GM04504 (cell line): ENCODE measurements at places on chromosomes 7 and 10.

GRCh38 chr10:79379512-79380124 lies 32.3 kb downstream of the PPIF start:
- no peak for DNase-seq

DNA sequence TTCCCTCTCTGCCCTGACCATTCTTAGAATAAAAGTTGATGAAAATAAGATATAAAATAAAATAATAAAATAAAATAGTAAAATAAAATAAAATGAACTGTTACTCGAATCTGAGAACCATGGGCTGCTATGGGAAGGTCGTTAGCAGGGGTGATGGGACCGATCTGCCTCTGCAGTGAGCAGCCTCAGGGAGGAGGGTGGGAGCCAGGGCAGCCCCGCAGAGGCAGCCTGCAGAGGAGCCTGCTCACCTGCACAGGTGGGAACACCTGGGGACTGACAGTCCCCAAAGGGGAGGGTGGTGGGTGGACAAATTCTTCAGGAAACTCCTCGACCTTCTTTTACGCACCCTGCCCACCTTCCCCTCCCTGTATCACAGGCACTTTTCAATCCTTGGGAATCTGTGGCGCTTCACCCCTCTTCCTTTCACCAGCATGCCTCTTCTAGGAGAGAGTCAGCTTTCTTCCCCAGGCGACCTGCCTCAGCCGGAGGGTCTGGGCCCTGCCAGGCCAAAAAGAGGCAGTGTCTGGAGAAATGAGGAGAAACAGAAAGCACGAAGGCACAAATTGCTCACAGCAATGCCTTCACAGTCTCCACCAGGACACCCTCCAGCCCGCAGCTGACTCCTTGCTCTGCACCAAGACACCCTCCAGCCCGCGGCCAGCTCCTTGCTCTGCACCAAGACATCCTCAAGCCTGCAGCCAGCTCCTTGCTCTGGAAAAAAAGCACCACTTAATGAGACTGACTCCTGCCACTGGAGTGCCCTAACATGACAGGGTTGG lies 368.4 kb upstream of the SHH start:
- DNase-seq = no peak

GRCh38 chr7:92698237-92698841 lies 108.1 kb upstream of the FAM133B start:
- peak; percentile 74 for DNase-seq

DNA sequence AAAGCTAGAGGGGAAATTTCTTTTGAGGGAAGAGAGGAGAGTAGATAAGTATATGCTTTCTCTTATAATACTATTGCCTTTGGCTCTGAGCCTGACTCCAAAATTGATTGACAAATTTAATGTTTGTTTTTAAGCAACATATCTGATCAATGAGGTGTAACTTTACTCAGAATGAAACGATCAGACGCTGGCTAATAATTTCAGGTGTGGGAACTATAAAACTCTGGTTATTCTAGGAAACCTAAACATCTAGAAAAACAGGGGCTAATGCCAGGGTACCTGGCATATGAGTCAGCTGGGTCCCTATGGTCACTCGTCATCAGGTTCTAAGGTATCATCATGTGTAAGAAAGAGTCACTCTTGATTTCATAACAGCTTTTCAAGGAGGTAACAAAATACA lies 139.7 kb downstream of the ATE1 start:
- no peak for DNase-seq

- no peak for DNase-seq
These were observed 35.4 kb downstream of the PRR15 start for GRCh38 chr7:29599026-29599425.

- DNase-seq = peak; percentile 76
These were observed 29.6 kb downstream of the STAM start for GRCh38 chr10:17673471-17674061.

- no peak for DNase-seq
These were observed 211.9 kb downstream of the CXCL12 start for GRCh38 chr10:44172883-44173607.

- peak; percentile 61 for DNase-seq
These were observed 7.1 kb upstream of the BTBD16 start for GRCh38 chr10:122263971-122264370.

DNA sequence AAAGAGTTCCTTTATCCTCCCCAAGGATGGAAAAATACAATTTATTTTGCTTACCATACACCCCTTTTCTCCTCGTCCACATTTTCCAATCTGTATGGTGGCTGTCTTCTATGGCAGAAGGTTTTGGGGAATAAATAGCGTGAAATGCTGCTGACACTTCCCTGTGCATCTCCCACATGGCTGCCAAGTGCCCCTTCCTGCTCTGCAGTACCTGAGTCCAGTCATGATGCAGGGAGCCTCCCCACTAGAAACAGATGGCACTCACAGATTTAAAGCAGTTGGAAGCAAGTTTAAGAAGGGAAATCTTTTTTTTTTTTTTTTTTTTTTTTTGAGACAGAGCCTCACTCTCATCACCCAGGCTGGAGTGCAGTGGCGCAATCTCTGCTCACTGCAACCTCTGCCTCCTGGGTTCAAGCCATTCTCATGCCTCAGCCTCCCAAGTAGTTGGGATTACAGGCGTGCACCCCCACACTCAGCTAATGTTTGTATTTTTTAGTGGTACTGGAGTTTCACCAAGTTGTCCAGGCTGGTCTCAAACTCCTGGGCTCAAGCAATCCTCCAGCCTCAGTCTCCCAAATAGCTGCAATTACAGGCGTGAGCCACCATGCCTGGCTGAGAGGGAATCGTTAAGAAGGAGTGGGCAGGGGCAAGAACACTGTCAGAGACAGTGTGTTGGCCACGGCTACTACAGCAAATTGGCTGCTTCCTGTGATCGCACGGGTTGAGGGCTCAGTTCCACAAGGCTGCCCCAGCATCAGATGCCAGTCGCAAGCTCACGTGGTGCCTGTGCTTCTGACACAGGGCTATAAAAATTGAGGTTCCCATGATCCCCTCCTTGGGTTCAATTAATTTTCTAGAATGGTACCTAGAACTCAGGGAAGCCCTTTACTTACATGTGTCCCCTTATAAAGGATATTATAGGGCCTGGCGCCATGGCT lies 5.3 kb upstream of the PILRA start:
- no peak for DNase-seq

DNA sequence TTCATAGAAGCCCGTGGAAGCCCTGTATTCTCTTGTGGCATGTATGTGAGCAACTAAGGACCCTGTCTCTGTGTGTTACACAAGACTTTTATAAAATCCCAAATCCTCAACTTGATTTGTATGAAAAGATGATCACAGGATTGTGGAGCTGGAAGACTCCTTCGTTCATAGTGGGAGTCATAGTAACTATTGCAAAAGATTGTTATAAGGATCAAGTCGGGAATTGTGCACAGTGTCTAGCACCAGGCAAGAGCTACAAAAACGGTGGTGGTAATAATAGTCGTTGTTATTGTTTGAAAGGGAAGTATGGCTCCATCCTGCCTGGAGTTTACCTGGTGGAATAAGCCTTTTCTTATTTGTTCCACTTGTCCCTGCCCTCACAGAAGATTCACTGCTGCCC lies 42.8 kb upstream of the MTURN start:
- DNase-seq = no peak

DNA sequence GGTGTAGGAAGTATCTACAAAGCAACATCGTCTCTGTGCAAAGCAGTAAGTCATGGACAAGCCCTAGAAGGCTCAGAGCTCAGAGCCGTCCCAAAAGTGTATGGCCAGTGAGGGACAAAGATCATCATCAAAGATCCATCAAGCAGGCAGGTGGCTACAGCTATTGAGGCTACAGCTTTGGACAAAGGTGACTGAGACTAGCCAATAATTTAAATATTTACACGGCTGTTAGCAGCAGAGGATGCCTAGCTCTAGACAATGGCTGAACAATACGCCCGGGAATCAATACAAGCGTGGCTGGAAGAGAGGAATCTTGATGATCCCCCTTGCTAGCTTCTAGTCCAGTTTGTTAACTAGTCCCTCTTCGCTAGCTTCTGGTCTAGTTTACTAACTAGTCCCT lies 17.9 kb downstream of the NMT2 start:
- DNase-seq = no peak

DNA sequence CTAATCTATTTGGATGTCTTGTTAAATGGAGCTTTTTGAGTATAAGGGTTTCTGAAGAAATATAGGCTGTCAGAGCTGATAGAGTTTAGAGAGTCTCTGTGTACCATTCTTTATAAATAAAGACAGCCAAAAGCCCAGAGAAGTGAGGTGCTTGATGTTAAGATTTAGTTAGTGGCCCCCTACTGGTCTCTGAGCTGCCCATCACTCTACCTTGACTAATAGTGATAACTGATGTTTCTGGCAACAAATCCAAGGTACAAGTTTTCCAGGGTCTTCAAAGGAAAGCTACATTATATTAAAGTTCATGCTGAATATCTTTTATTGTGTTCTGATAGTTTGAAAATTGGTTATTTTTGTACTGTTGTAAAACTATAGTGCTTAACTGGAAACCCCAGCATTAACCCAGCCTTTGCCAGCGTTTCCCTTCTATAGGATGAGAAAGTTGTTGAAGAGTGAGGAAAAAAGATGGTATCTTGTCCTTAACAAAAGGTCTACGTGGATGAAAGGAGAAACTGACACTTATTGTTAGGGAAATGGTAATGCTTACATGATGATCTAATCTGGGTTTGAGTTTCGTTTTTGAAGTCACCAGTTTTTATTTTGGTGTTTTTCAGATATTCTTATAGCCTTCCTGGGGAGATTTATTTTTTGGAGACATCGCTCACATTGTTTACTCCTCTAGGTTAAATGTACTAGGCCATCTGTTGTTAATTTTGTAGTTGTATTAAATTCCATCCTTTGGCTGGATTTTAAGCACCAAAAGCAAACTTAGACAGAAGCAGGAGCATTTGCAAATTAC lies 79.0 kb downstream of the AUTS2 start:
- no peak for DNase-seq

GRCh38 chr7:42069590-42069989 lies 167.4 kb downstream of the GLI3 start:
- DNase-seq = no peak

DNA sequence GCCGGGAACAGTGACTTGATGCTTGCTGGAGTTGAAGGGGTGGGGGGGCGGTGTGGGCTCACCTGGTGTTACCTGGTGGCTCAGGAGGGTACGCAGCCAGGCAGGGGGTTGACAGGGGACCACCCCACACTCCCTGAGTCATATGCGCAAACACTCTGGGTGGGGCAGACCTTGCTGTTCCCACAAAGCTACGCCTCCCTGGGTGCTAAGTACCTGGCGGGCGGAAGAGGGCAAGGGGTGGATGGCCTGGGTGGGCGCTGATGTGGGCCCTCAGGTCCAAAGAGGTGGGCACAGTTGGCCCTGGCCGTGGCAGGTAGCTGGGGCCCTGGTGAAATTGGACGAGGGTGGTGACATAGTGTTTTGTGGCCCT lies 13.9 kb downstream of the STX1A start:
- DNase-seq = no peak

DNA sequence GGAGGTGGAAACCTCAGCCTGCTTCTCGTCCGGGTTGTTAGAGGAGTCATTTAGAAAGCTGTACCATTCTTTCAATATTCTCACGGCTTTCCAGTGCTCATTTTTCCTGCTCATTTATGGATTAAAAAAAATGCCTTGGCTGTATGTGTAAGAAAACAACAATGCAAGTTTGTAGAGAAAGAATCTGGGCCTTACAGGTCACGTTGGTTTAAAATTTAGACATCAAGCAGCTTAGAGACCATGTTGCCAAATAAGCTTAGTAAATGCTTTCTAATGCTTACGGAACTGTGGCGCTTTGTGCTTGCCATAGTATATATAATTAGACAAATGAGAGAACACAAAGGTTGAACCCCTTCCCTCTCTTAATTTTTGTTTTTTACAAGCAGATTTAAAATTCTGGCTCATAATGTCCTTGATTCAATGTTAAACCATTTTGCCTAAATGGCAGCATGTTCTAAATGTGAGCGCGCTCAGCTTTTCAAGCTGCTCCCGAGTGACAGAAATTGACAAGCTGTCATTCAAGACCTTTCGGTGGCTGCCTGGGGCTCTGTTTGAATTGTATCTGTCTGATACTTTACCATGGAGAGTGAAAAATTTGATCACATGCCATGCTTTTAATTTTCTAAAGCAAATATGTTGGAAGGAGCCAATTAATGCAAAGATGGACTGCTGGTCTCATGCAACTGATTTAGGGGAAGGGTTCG lies 1.1 kb downstream of the ARMS2 start:
- DNase-seq = no peak

- no peak for DNase-seq
These were observed 97.7 kb upstream of the FEZF1 start for GRCh38 chr7:122402235-122402634.

DNA sequence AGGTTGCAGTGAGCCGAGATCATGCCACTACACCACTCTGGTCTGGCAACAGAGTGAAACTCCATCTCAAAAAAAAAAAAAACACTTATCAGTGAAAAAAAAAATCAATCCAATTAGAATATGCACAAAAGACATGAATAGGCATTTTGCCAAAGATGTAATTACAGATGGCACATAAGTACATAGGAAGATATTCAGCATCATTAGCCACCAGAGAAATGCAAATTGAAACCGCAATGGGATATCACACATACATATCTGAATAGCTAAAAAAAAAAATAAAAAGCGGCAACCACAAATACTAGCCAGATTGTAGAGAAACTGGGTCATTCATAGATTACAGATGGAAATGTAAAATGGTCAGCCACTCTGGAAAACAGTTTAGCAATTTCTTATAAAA lies 1310.8 kb downstream of the XPNPEP1 start:
- DNase-seq = no peak

DNA sequence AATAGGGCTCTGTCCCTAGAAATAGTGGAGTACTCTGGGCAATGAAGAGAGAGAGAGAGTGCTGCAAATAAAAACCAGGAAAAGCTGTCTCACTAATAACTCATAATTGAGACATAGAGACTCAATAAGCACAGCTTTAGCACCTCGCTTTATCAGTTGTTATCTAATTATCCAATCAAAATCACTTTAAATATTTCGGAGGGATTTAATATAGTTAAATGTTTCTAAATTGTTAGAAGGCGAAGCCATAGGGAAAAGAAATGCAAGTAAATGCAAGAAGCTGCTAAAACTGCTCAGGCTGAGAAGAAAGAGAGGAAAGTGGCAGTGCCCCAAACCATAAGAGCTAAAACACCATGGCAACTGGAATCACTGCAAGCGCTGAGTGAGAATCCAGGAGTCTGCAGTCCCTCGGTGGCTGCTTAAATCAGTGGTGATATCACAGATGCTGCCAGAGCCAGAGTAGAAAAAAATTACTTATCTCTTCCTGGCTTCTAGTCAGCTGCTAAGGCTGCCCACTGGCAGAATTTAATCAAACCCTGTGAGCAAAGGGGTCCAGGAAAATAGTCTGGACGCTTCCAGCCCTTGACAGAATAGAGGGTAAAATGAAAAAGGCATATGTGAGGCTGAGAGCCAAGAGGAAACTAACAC lies 150.4 kb upstream of the CHRM2 start:
- DNase-seq = no peak

DNA sequence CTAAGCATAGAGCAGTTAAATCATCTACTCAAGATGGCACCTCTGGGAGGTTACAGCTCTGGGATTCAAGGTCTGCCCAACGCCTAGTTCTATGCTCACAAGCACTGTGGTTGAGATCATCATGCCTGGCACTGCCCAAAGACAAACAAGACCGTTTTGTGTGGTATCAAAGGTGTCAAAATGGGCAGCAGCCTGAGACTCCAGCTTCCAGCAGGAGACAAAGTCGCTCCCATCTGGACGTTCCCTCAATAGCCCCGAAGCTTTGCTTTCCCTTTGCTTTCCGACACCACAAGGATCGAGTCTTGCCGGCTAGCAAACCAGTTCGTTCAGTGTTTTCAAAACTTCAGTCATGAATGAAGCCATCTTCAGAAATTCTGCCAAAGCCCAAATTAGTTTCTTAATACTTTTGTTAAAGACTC lies 5.1 kb downstream of the HABP2 start:
- DNase-seq = no peak
